Activated CD4-positive, alpha-beta T cell treated with anti-CD3 and anti-CD28 coated beads, Interleukin-10, Interleukin-2, amounts not matched to agents 100 ng/mL and 50 ng/mL, durations not matched to agents 16 hours and 8 hours (primary cell): ENCODE measurements at places on chromosomes 13 and 19.

DNA sequence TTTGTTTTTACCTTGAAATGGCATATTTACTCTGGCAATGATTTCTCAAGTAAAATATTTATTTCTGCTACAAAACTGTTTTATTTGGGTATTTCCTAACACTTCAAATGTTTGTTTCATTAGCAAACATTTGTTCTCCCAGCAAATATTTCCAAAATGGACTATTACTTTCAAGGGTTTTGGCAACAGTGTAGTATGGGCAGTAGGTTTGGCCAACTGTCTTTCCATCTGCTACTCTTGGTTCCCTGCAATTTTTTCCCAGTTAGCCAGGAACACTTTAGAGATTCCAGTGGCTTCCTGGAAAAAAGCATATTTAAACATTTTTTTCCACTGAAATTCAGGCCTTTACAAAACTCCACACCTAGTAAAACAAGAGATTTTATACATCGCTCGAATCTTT is 466.6 kb downstream of the SLITRK6 start:
- DNase-seq: no peak

DNA sequence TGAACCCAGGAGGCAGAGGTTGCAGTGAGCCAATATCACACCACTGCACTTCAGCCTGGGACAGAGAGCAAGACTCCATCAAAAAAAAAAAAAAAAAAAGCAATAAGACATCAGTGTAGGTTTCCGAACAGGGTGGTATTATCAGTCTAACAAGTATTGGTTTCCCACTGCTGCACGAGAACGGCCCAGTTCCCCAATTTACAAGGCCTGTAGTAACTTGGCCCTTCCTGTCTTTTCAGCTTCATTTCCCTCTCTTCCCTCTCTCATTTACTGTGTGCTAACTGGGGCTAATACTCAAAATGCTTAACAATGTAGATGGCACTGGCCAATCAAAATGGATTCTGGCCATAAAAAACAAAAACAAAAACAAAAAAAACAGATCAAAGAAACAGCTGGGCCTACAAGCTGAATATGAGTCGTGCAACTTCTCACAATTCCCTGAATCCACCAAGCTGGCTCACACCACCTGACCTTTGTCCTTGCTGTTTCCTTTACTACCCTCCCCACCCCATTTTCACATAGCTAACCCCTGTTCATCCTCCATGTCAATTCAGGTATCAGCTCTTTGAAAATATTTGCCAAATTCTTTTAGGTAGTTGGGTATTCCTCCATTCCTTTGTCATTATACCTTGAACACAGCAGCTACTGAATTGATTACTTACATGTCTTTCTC is 2.4 kb downstream of the TEX101 start:
- no peak for DNase-seq

DNA sequence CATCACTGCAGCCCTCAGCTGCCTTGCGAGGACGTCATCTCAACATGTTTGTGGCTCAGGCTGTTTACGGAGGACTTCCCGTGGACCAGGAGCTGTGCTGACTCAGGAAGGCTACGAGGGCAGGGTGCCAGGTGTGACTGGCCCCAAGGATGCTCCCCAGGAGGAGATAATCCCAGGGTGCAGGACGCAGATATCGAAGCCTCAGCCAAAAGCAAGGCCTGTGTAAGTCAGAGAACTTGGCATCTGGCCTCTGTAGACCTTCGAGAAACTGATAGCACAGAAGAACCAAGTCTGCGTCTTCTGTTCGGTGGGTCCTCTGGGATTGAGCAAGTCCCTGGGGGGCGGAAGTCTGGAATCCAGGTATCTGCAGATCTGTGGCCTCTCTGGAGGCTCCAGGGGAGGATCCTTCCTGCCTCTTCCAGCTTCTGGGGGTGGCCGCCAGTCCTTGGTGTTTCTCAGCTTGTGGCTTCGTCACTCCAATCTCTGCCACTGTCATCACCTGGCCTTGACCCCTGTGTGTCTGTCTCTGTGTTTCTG is 2.6 kb upstream of the DOHH start:
- no peak for DNase-seq

DNA sequence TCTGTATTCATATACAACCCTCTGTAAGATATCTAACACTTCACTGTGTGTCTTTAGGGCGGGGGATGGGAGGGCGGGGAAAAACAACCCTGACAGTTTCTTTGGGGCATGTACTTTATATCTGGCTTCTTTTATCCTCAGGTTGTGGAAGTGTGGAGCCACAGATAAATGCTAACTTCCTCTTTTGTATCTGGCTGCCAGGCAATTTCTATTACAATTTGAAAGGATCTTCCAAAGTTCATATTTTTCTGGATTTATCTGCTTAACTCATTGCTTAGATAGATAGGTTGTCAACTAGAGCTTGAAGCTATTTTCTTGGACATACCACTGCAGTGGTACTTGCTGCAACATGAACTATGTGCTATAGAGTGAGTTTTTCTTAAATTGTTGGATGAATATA is 393.0 kb downstream of the LMO7 start:
- no peak for DNase-seq

DNA sequence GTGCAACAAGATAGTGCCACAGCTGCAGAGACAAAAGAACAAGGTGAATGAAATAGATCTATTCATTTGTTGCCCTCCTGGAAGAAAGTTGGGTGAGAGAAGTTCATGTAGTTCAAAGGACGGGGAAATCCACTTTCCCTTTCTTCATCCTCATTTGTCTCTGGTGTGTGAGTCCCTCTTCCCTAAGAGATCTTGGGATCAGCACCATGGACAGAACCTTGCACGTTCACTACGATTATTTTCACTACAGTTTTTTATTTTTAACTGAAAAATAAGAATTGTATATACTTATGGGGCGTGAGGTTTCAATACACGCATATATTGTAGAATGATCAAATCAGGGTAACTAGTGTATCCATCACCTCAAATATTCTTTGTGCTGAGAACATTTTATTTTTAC is 29.2 kb downstream of the NLRP5 start:
- DNase-seq: no peak

GRCh38 chr19:46513461-46514236 is 18.0 kb upstream of the PNMA8B start:
- peak; percentile 77 for DNase-seq

DNA sequence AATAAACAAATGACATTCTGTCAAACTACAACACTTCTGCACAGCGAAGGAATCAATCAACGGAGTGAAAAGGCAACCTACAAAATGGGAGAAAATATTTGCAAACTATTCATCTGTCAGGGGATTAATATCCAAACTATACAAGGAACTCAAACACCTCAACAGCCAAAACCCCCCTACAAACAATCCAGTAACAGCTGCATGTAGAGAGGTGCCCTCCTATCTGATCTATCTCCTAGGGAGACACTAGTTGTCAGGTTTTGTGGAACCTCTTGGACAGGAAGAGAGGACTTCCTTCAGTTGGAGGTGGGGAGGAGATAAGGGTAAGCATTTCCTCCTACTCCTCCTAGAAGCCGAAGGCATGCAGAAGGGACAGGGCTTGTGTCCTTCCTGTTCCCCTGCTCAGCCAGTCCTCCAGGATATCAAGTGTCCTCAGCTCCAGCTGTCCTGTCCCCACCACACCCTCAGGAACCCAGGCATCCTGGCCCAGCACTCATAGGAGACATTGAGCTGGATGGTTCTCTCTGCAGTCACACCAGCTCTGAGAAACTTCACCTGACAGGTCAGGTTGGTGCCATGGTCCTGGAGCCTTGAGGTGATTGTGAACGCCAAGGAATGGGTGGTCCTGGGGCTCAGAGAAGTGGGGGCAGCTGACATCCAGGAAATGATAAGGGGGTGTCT is 9.8 kb upstream of the SIGLEC8 start:
- no peak for DNase-seq

GRCh38 chr19:48713041-48713863 is 6.3 kb downstream of the MAMSTR start:
- DNase-seq: no peak

DNA sequence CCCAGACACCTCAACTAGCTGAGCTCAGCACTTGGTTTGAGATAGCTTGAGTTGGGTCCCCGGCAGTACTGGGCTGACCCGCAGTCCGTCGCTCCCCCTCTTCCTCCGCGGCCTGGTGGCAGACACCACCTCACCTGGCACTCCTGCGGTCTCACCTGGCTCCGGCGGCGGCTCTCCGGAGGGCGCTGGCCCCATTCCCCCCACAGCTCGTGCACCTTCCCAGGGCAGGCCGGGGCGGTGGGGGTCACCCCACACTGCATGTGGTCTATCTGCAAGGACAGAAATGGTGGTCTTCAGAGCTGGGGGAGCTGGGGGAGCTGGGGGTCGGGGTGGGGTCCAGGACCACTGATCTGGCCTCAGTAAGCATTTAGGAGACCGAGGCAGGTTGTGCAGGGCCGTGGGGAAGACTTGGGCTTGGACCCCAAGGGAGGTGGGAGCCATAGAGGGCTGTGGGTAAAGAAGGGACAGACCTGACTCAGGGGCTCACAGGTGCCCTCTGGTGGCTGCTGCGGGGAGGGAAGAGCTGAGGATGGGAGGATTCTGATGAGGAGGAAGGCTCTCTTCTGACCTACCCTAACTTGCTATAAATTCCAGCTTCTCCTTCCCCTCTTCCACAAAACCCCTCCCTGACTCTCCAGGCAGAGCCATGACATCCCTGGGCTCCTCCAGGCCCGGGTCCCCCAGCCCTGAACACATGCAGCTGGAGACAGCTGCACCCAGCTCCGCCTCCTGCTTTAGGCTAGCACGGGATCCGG is 6.7 kb upstream of the PLIN4 start:
- DNase-seq: peak; percentile 73

DNA sequence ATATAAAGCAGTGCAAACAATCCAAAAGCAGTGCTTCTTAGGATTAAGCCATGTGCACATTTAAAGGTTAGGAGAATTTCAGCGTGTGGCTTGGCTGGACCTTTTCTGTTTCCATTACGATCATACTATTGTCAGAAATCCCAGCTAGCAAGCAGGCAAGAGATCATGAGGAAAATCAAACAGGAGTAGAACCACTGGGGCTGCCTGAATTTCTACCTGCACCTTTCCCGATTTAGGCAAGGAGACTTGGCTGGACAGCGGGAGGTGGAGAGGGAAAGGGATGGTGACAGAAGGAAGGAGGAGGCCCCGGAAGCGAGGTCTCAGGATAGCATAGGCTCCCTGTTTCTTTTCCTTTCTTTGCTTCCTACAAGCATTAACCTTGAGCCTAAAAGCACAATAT is 102.5 kb downstream of the FGF14 start:
- DNase-seq: no peak

- DNase-seq: no peak
Observed at GRCh38 chr13:26497968-26498511, 59.4 kb upstream of the WASF3 start.

DNA sequence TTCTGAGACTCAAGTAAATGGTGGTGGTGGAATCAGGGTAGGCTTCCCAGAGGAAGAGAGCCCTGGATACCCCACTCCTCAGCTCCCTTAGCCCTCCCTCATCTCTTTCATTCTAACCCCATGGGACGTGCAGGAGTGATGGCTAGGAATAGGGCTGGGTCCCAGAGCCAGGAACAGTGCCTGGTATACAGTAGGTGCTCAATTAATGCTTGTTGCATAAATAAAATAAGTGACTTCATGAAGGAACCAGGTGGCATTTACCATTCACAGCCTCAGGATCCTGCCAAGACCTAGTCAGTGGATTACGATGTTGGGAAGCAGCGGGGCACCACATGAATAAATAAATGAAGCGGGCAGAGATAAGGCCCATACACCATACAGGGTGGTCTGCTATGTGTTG is 3.9 kb downstream of the UNC13A start:
- no peak for DNase-seq

GRCh38 chr13:106917673-106918556 is 350.0 kb upstream of the ARGLU1 start:
- DNase-seq: peak; percentile 75

DNA sequence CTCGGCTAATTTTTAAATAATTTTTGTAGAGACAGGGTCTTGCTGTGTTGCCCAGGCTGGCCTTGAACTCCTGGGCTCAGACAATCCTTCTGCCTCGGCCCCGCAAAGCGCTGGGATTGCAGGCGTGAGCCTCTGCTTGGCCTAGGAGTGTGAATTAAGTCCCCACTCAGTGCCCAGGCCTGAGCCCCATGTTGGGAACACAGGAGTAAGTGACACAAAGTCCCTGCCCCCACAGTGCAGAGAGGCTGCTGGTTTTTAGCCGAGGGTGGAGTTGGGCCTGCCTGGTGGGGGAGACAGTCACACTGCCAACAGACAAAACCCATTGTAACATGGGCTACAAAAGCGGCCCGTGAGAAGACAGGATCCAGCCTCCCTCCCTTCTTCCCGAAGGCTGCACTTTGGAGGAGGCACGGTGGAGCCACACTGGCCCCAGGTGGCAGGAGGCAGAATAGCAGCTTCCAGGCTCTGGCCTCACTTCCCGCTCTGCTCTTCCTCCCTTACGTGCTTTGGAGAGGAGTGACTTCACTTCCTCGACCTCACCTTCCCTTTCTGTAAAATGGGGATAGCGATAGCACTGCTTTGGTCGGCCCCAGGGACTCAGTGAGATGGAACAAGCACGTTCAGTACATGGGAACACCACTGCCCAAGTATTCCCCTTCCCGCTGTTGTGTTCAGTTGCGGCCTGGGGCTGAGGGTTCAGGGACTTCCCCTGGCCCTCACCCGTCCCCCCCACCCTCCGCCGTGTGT is 15.2 kb upstream of the EHD2 start:
- DNase-seq: peak; percentile 71

GRCh38 chr19:29089315-29089870 is 123.6 kb downstream of the UQCRFS1 start:
- no peak for DNase-seq

DNA sequence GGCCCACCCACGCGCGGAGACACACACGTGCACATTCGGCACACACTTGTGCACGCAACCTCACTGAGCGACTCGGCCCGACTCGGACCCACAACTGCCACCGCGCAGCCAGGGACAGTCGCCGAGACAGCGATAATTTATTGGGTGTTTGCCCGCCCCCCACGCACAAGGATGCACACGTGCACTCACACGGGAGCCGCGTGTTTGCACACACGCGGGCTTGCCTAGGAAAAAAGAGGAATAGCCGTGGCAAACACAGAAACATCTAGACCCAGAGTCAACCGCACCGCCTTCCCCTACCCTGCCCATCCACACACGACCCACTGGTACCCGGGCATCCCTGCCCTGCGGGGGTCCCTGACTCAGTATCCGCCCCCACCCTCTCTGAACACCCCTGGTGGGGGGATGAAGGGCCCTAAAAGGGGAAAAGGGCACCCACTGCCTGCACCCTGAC is 1.1 kb upstream of the SSBP4 start:
- DNase-seq: no peak

- no peak for DNase-seq
Observed at GRCh38 chr13:104764600-104764999, 1698.4 kb upstream of the SLC10A2 start.

- DNase-seq: no peak
Observed at GRCh38 chr19:42469311-42470235, 26.8 kb upstream of the CXCL17 start.

- DNase-seq: no peak
Observed at GRCh38 chr19:36449059-36449670, 30.7 kb upstream of the ZFP82 start.

- DNase-seq: no peak
Observed at GRCh38 chr13:36068991-36069390, 62.2 kb downstream of the DCLK1 start.
